Ecto neural progenitor cell (in vitro differentiated cells): ENCODE measurements at places on chromosomes 6 and 20.

- DNase-seq = peak; percentile 63
These were observed 815 bp upstream of the ITPR3 start for GRCh38 chr6:33620158-33620855.

GRCh38 chr6:64717281-64717680 is 989.7 kb downstream of the EYS start:
- DNase-seq = no peak

DNA sequence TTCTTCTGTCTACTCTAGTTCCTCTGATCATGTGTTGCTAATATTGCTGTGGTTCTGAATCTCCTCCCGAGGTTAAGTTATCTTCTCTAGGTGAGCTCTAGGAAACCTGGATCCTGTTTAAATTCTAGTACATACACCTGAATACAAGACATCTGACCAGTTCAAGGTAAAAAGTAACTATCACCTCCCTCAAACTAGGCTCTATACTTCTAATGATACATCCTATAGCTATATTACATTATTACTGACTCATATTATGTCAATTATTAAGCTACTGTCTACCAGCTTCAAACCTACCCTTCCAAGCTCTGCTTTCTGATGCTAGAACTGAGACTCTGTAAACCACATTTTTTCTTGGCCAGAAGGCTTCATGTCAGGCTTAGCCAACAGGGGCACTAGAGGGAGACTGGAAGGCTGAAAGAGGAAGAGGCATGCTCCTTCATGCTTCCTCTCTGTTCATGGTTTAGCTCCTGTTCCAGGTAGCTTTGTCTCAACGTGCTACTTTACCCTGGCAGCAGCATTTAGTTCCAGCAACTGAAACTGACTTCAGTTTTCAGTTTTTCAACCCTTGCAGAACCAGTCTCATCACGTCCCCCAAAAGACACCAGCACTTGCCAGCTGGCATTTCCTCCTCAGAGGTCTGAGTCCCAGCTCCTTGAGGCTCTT is 148.4 kb upstream of the TOP1 start:
- no peak for DNase-seq

DNA sequence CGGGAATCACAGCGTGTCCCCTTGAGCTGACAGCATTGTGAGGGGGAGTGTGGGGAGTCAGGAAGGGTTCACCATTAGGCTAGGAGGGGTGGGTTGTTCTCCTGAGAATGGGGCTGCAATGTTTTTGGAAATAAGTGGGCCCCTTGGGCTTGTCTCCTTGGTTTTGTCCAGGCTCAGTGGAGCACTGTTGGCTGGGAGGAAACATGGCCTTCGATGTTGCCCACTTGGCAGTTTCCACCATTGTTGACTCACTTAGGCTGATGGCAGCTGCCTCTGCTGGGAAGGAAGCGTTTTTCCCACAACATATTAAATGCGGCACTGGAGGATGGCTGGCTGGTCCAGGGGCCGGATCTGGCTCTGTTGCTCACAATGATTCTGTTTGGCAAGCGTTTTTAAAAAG is 512.1 kb downstream of the QKI start:
- DNase-seq = no peak

- no peak for DNase-seq
These were observed 85.0 kb downstream of the DTD1 start for GRCh38 chr20:18672834-18673233.

DNA sequence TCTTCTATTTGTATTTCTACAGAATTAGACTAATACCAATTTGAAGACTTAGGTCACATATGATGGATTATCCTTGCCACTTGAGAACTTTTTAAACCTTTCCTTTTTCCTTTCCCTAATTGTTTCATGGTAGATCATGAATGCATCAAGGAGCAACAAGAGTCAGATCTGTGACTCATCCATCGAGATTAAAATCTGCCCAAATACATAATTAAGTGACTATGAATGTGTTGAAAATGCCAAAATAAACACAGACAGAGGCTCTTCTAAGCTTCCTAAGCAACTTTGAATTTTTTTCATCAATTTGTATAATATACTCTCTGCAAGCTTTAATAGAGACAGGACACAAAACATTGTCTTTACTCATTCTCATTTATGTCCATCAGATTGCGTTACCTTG is 23.5 kb upstream of the HTR1E start:
- DNase-seq = no peak

DNA sequence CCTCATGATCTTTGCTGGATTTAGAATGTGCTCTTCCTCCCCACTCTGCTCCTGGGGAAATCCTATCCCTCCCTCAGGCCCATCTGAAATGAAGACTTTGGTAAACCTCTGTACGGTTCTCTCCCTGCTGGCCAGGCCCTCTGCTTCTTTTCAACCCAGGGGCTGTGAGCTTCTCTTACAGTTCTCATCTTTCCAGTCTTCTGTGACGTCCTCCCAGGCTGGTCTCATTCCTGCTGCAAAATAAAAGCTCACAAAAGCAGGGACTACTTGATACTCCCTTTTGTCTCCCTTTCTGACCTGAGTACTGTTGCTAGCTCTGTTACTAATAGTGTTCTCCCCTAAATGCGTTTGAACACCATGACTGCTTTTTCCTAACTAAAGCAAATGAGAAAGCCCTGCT is 46.3 kb downstream of the UNC5CL start:
- no peak for DNase-seq

DNA sequence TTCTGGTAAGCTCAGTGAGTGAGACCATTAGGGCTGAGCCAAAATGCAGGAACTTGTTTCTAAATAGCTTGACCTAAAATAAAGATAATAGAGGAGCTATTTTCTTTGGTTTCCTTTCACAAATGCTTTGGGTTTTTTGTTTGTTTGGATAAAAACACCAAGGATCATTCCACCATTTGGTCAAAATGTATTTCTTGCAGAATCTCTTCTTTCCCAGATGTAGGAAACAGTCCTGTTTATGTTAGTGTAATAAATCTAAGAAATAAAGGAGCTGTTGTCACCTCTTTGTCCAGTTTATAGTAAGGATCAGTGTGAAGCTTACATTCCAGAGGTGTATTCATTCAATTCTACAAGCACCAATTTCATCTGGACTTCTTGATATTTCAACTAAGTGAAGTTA is 297.8 kb downstream of the GJA1 start:
- no peak for DNase-seq

DNA sequence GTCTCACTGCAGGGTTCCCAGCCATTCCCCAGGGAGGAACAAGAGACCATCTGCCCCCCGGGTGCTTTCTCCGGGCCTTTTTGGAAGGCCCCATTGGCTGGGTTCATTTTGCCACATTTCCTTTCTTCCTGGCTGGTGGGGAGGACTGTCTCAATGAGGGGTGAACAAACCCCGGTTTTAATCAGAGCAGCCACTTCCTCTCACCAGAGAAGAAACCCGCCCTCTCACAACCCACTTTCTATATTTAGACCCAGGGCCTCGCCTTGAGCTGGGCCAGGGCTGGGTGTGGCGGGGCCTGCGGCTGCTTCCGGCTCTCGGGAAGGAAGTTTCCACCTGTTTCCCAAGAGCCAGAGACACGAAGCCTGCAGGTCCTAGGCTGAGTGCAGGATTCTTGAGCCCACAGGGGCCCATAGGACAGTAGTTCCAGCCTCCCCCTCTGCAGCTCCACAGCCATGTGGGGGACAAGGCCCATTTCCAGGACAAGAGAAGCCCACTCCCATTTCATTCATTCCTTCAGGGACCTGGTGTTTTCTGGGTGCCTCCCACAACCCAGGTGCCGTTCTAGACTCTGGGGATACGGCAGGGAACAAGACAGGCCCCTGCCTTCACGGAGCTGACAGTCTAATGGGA is 41.8 kb downstream of the RBM38 start:
- DNase-seq = no peak

GRCh38 chr6:44321210-44321609 is 8.1 kb upstream of the AARS2 start:
- DNase-seq = no peak
